PC-3 (cell line): ENCODE measurements at places on chromosomes 12 and 14. TPM values are rescaled to one million over a fixed set of nuclear protein-coding genes. Genes with fewer than 3 reads are reported as not detected.
A peak's percentile ranks its signal among the peaks of the same experiment; 100 is the strongest.

DNA sequence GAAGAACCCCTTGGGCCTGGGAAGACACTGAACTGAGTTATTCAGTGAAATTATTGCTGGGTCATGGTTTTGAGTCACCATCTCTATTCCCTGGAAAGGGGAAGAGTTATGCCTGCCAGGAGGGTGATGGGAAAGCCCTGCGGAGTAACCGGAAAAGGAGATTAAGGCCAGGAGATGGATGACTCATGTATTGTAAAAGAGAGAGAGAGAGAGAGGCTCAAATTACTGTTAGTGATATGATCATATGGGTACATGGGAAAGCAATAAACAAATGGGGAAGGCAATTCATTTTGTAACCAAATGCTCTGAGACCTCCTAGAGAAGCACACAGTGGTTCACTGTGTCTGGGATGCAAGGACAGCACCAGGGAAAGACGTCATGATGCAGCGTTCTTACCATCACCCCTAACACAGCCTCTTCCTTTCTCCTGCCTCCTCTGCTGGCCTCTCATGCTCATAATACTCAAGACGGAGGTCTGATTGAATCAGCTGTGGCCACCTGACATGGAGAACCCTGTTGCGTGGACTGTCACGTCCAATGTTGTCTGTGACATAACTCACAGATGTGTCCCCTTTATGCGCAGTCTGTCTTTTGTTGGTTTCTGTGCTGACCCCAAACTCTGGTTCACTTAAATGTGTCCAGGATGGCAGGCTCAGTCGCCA, 243.7 kb downstream of the TMEM132D start:
- DNase-seq = no peak
- no peaks in the 10 kb centered on the region for H3K4me1 ChIP-seq
- no peak overlapping the region for H3K4me3 ChIP-seq

The TMEM233 gene
- total RNA-seq = not detected in 2 replicates

DNA sequence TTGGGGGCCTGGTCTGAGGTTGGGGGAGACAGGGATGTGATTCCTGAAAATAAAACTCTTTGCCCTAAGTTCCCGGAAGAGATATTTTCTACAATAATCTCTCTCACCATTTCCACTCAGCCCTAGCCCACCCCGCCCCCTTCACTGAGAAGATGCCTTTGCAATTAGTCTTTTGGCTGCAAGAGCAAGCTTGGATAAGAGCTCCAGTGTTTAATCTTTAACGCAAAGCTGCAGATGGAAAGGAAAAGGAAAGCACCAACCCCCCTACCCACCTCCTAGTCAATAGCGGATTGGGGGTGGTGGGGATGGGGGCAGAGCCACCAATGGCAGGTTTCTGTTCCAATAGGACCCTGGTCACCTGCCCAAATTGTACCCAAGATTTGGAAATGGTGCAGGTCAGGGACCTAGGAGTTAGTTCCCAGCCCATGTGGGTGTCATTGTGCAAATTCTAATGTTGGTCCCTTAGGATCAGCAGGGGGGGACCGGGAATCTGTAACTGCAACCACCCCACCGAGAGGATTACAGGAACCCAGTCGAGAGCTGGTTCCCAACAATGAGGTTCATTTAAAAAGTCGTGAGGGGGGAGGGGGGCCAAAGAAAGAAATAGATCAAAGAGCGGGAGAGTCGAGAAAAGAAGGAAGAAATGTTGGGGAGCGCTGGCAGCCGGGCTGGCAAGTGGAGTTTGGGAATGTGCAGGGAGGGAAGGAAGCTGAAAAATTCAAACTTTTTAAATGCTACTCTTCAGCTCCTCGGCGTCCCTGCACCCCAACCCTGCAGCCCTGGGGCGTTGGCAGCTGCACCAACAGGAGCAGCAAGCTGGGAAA, 1.6 kb downstream of the ZFP36L1 start:
- no peaks in the 10 kb centered on the region for H3K27me3 ChIP-seq
- peak overlapping the region; percentile 90 for H3K4me3 ChIP-seq
- peak overlapping the region; percentile 97 for H3K27ac ChIP-seq
- peaks cover 47% of the 10 kb centered on the region for H3K36me3 ChIP-seq
- DNase-seq = peak; percentile 41

DNA sequence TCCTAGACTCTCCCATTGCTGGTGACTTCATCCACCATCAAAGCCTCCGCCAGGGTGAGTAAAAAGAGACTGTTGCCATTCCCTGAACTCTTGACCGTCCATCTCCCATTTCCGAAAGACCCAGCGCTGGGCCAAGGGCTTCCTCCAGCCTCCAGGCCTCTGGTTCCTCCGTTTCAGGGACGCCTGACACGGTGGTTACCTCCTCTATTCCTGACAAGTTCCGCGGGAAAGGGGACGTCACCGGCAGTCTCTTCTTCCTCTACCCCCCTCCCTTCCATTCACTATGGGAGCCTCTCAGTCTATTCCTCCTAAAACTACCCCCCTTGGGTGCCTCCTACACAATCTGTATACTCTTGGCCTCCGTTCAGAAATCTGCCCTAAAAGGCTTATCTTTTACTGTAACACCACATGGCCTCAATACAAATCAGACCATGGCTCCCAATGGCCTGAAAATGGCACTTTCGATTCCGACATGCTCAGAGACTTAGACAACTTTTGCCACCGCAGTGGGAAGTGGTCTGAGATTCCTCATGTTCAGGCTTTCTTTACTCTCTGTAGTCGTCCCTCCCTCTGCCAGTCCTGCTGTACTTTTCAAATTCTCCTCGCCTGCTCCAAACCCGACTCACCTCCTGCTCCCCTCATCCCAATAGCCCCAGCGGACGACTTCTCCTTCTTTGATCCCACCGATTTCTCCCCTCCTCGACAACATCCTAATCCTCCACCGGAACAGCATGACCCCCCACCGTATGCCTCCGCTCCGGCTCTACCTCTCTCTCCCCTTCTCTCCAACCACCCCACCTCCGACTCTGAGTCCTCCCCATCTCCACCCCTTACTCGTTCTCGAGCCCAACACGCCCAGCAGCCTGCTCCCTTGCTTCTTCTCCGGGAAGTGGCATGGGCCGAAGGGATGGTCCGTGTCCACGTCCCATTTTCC, 70.4 kb downstream of the MOK start:
- no peak for DNase-seq
- H3K27me3 ChIP-seq = no peaks in the 10 kb centered on the region
- peak overlapping the region; percentile 10; the same call in 1 of the 2 replicates for H3K27ac ChIP-seq
- H3K36me3 ChIP-seq = peaks cover 27% of the 10 kb centered on the region
- peaks cover 12% of the 10 kb centered on the region for H3K4me1 ChIP-seq
- H3K4me3 ChIP-seq = no peak overlapping the region

GRCh38 chr12:818733-819132, 66.4 kb downstream of the WNK1 start:
- H3K4me3 ChIP-seq = no peak overlapping the region
- no peak overlapping the region for H3K27ac ChIP-seq
- DNase-seq = peak; percentile 44
- no peaks in the 10 kb centered on the region for H3K27me3 ChIP-seq
- H3K36me3 ChIP-seq = peaks cover 8% of the 10 kb centered on the region; the same call in 1 of the 2 replicates
- H3K4me1 ChIP-seq = peaks cover 10% of the 10 kb centered on the region; the same call in 1 of the 2 replicates

The CLEC1A gene
- total RNA-seq = not detected in 2 replicates

GRCh38 chr12:6696690-6697583, 3.7 kb downstream of the PIANP start:
- H3K27me3 ChIP-seq = peaks cover 30% of the 10 kb centered on the region
- H3K4me3 ChIP-seq = no peak overlapping the region
- no peaks in the 10 kb centered on the region for H3K4me1 ChIP-seq
- DNase-seq = no peak
- H3K36me3 ChIP-seq = no peaks in the 10 kb centered on the region
- no peak overlapping the region for H3K27ac ChIP-seq

DNA sequence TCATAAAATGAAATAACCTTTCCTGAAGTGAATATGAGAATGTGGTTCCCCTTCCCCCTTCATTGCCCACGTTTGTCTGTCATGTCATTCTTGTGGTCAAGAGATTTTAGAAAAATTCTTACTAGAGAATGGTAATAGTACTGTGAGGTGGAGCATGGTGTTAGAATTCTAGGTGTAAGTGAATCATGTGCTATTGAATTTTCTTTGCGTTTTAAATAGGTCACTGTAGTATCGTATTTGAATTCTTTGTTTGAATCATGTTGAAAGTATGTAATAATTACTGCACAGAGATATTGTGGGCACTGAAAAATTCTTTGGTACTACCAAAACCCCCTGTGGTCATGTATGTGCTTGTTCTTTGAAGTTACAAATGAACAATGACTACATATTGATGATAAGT, 49.9 kb downstream of the FUT8 start:
- no peak overlapping the region for H3K4me3 ChIP-seq
- peak; percentile 32 for DNase-seq
- H3K4me1 ChIP-seq = peaks cover 13% of the 10 kb centered on the region
- H3K36me3 ChIP-seq = peaks cover 35% of the 10 kb centered on the region

The PLA2G1B gene
- total RNA-seq = not detected in 2 replicates

DNA sequence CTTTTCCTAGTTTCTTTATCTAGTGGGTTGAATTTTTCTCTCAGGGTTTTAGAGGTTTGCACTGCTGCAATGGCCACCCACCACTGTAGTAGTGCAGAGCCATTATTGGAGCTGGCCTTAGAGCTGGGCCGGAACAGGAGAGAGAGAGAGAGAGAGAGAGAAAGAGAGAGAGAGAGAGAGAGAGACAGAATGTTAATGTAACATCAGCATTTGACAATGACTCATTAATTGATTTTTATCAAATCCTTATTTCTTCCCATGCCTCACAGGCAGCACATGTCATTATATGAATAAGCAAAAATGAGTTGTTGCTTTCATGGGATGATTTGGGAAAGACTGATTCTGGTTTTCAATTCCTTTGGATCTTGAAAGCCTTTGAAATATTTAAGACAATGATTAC, 76.3 kb upstream of the PPP4R3A start:
- H3K4me1 ChIP-seq = peaks cover 12% of the 10 kb centered on the region
- no peak for DNase-seq
- H3K27me3 ChIP-seq = no peaks in the 10 kb centered on the region
- peak overlapping the region; percentile 80 for H3K27ac ChIP-seq
- H3K4me3 ChIP-seq = no peak overlapping the region

The MMP17 gene
- 30.2 and 31.8 TPM in 2 replicates for total RNA-seq

DNA sequence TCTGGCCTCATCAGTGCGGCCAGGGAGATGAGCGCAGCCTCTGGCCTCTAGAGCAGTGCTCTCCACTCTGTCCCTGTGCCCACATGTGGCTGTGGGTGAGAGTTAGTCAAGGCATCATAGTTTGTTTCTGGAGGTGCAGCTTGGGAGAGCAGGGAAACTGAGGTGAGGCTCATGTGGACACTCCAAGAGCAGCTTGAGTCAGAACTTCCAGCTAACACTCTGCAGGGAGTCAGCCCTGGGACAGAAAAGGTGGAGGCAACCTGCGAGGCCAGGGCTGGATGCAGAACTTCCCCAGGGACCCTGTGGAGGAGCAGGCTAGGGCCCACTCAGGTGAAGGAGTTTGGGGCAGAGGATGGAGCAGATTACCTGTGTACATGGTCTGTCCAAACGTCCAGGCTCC, 10.8 kb downstream of the ISCA2 start:
- H3K4me3 ChIP-seq = no peak overlapping the region
- H3K4me1 ChIP-seq = no peaks in the 10 kb centered on the region
- H3K27me3 ChIP-seq = no peaks in the 10 kb centered on the region

The MYBPC1 gene
- not detected in 2 replicates for total RNA-seq

DNA sequence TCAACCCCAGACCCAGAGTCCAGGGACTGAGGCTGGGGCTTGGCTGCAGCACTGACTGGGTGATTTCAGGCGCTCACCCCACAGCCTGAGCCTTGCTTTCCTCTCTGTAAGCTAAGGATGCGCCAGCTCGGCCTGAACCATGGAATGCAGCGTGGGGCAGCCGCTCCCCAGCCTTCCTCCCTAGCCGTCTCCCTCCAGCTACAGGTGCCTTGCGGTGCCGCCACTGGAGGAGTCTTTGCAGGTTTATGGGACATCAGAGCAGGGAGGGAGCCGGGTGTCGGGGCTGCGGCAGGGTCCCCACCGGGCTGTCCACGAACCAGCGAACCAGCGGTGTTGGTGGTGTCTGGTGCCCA, 19.4 kb downstream of the PPP2R5C start:
- no peak overlapping the region for H3K4me3 ChIP-seq
- H3K36me3 ChIP-seq = no peaks in the 10 kb centered on the region
- H3K27ac ChIP-seq = no peak overlapping the region
- H3K27me3 ChIP-seq = no peaks in the 10 kb centered on the region
- no peaks in the 10 kb centered on the region for H3K4me1 ChIP-seq
- DNase-seq = no peak

DNA sequence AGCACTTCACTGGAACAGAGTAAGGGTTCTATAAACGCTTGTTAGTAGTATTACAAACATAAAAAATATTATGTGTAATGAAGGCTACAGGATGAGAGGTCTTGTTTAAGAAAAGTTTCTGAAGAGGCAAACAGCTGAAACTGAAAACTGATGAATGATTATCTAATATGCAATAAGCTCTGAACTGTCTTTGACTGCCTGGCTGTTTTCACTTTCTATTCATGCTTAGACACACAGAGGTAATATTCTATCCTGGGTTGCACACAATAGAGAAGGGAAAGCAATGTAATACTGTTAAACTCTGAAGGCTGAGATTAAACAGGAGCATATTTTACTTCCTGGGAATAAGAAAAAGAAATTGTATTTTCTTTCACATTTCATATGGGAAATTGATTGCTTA, 251.3 kb downstream of the ALX1 start:
- no peak overlapping the region for H3K27ac ChIP-seq
- H3K4me1 ChIP-seq = no peaks in the 10 kb centered on the region
- no peak overlapping the region for H3K4me3 ChIP-seq
- DNase-seq = no peak
- no peaks in the 10 kb centered on the region for H3K36me3 ChIP-seq

The B4GALNT3 gene
- 3.7 and 5.0 TPM in 2 replicates for total RNA-seq

DNA sequence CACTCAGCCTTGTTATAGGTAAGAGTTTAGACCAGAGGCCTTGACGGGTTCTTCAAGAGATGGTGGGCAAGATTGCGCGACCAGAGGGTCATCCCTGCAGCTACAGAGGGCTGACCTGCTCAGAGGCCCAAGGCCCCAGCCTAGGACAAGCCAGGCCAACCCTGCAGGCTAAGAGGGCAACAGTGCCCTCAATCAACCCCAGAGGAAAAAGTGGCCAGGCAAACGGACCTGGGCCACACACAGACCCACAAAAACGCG, 1.3 kb downstream of the SSH1 start:
- peak overlapping the region; percentile 82 for H3K4me3 ChIP-seq
- no peaks in the 10 kb centered on the region for H3K27me3 ChIP-seq
- H3K4me1 ChIP-seq = peaks cover 29% of the 10 kb centered on the region
- DNase-seq = no peak
- peaks cover 15% of the 10 kb centered on the region for H3K36me3 ChIP-seq

DNA sequence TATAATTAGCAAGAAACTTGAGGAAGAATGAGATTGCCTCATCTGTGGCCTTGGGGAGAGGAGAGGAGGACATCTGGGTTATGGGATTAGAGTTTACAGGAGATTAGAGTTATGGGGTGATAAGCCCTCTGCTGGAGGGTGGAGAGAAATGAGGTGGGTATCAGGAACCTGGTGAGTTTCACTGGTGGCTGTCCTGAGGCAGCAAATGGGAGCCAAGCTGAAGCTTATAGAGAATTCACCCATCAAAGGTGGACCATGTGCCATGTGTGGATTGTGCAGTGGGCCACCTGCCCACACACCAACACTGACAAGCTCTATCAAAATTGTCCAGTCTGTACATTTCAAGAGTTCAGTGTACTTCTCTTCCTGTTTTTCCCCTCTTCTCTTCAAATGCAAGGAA, 135.3 kb downstream of the AEBP2 start:
- H3K4me3 ChIP-seq = no peak overlapping the region
- H3K27ac ChIP-seq = no peak overlapping the region
- DNase-seq = no peak
- H3K27me3 ChIP-seq = no peaks in the 10 kb centered on the region
- H3K36me3 ChIP-seq = no peaks in the 10 kb centered on the region
